ENCODE measurements at places on chromosomes 3 and 15.

DNA sequence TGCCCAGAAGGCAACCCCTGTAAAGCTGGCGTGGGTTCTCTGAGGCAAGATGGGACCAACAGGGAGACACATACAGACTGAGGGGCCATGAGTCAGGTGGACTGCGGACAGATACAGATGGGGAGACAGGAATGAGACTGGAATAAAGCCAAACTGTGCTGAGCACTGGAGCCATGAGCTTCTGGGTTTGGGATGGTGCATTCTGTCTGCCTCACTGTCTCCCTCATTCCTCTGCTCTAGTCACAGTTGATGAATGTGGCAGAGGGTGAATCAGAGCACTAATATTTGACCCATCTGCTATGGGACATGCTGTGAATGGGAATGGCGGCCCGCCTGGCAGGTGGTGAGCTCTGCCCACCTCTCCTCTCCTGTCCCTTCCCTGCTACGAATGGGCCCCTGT lies 262.9 kb downstream of the EPHB1 start:
- DNase-seq = no peak

DNA sequence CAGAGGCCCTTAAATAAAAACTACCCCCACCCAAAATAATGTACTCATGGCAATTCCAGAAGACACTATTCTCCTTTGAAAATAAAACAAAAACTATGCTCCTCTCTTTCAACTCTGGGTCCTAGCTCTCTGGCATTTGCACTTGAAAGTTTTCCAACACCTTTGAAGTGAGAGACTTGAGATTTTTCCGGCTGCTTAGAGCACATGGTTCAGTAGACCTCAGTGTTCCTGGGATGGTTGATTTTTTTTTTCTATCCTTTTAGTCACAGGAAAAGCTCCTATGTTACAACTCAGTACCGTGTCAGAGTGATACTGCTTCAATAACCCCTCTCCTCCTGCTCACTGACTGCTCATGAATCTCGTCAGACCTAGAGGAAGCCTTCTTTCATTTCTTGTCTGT lies 118.3 kb upstream of the TUSC7 start:
- DNase-seq = no peak

- DNase-seq = no peak
Measured at GRCh38 chr15:74315626-74316025, 51.8 kb downstream of the CYP11A1 start.

DNA sequence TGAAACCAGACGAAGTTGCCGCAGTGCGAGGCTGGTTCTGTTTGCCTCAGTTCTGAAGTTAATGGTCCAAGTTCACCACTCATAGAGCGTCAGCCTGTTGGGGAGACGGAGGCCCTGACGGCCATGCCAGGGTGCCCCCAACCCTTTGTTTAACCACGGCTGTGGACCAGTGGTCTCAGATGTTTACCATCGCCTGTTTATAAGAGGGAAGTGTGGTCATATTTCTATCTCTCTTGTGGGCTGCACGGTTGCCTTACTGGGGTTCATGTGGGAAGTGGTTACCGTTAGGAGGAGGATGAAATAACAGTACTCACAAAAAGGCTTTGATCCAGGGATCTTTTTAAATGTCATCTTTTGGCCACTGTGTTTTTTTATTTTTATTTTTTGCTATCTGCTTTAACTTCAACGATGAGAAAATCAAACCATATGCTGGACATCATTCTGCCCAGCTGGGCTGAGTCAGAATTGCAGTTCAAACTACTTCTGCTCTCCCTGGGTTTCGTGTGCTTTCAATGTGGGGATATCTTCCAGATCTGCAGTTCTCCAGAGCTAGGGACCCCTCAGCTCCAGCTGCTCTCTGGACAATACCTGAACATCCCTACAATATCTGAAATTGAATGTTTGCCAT lies 17.8 kb downstream of the SMAD3 start:
- DNase-seq = no peak

- no peak for DNase-seq
Measured at GRCh38 chr3:144433006-144433405, 461.4 kb downstream of the DIPK2A start.

DNA sequence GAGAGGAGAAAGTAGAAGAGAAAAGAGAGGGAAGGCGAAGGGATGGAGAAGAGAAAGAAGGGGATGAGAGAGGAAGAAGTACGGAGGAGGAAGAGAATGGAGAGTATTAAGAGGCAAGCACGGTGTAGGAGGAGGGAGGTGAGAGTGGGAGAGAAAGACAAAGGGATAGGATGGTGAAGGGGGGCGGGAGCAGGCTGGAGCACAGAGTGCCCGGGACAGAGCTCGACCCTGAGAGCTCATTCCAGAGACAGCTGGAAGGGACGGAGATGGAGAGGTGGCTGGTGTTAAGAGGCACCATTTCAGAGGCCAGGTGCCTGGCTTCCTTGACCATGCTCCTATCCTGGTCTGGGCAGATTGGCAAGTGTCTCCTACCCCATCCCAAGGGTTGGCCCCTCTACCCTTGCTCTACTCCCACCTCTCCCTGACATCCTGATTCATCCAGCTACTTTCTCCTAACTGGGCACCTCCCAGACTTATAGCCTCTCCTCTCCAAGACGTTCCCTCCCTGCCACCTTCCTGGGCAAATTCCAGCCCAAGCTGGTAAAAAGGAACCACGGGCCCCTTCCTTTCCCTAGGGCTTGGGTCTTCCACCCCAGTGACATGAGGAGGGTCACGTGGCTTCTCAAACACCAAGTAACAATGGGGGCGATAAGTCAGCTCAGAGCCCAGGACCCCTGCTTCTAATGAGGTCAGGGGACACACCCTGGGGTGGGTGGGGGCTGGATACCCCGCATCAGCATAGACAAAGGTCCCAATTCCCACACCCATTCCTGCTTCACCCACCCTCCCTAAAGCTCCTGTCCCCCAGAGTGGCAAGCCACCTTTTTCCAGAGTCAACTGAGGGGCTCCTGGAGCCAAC lies 1.1 kb downstream of the CLCN2 start:
- DNase-seq = no peak

GRCh38 chr3:69838696-69839515 lies 99.6 kb downstream of the MITF start:
- no peak for DNase-seq

DNA sequence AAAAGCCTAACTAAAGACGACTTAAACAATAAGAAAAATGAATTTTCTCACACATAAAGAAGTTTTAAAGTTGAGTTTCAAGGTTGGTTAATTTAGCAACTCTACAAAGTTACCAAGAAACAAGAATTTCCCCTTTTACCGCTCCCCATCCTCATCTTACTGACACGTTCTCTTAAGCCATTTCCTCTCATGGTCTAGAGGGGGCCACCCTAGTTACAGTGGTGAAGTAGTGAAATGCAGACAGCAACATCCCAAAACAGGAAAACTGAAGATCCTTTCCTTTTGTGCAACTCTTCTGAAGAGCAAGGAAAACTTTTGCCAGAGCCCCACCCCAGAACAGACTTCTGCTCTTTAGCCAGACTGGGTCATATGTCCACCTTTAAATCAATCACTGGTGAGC lies 17.3 kb upstream of the SOX14 start:
- no peak for DNase-seq

GRCh38 chr3:125076464-125076863 lies 20.7 kb upstream of the HEG1 start:
- no peak for DNase-seq

DNA sequence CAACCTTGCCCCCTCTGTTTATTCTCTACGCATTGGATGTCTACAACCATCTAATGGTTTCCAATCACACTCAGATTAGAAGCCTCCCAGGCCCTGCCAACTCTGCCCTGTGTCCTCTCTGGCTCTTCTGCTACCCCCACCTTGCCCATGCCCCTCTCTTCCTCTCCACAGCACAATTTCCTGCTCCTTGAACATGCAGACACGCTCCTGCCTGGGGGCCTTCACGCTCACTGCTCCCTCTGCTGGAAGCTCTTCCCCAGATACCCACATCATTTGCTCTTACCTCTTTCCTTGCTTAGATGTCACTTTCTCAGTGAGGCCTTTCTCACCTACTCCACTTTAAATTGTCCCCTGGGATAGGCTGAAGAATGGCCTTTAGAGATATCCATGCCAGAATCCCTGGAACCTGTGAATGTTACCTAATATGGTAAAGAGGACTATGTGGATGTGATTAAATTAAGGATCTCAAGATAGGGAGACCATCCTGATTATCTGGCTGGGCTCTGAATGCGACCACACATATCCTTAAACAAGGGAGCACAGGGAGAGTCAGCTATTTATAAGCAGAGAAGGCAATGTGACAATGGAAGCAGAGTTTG lies 9.9 kb downstream of the KY start:
- no peak for DNase-seq

DNA sequence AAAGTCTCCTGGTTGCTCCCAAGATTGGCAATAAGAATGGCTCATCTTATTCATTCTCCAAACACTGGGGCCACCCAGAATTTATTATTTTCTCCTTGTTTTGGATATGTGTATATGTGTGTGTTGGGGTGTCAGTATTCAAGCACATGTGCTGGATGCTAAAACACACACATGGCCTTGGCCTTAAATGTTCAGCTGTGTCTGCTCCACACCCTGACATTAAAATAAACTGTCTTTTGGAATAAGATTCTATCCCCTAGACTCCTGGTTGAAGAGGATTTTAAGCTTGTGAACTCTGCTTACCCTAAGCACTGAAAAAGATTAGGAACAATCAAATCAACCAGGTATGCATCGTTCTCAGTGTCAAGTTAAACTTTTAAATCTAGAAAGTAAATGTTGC lies 382.9 kb upstream of the MCTP2 start:
- DNase-seq = no peak

DNA sequence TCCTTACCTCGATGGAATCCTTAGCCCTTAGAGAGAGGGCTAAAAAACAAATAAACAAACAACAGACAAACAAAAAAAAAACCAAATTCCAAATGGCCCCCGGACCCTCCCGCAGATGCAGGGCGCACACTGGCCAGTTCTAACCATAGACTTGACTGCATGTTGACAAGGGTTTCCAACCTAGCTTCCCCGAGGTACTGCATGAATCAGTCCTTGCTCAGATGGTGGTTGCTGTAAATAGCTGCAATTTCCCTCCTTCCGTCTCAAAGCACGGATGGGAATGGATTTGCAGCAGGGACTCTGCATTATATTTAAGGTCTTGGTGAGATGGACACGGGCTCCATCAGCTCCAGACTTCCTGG lies 162.8 kb downstream of the CD47 start:
- DNase-seq = no peak

GRCh38 chr15:57036352-57036751 lies 117.9 kb downstream of the TCF12 start:
- no peak for DNase-seq

DNA sequence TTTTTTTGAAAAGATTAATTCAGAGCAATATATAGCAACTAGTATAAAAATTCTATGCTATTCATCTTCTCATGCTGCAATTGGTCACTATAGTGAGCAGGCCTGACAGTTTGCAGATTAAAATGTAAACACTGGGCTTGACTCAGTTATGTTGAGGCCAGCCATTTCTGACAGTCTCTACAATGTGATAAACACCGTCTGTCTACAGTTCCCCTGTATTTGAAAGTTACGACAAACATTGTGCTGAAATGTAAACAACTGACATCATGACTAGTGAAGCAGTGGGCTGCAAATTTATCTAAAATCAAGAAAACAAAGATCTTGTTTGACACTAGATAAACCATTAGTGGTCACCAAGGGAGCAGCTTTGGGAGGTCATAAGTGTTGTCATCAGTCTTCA lies 197.4 kb downstream of the ISL2 start:
- DNase-seq = no peak

GRCh38 chr3:9613056-9613748 lies 36.1 kb upstream of the MTMR14 start:
- no peak for DNase-seq

DNA sequence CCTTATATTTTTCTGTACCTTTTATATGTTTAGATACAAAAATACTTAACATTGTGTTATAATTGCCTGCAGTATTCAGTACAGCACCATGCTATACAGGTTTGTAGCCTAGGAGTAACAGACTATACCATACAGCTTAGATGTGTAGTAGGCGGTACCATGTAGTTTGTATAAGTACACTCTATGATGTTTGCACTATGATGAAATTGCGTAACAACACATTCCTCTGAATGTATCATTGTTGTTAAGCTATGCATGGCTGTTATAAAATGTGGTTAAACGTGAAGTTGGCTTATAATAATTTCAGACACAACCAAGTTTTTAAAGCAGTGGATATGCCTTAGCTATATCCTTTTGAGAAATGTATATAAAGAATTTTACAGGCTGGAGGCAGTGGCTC lies 328.3 kb downstream of the PLCL2 start:
- no peak for DNase-seq

DNA sequence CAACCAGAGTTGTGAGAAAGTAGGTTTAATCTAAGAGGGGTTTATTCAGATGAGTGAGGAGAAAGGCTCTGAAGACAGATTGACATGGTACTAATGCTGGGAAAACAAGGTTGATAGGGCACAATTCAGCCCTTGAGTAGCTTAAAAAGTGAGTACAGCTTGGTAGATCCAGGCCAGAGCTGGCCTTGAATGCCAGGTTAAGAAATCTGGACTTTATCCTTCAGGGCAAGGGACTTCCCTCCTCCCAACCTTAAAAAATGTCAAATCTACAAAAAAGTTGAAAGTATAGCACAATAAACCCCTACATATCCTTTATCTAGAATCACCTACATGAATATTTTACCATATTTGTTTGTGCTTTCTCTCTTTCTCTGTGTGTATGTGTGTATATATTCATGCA lies 7.9 kb downstream of the TM4SF18 start:
- no peak for DNase-seq

GRCh38 chr15:68382286-68383007 lies 49.5 kb downstream of the ITGA11 start:
- DNase-seq = no peak

DNA sequence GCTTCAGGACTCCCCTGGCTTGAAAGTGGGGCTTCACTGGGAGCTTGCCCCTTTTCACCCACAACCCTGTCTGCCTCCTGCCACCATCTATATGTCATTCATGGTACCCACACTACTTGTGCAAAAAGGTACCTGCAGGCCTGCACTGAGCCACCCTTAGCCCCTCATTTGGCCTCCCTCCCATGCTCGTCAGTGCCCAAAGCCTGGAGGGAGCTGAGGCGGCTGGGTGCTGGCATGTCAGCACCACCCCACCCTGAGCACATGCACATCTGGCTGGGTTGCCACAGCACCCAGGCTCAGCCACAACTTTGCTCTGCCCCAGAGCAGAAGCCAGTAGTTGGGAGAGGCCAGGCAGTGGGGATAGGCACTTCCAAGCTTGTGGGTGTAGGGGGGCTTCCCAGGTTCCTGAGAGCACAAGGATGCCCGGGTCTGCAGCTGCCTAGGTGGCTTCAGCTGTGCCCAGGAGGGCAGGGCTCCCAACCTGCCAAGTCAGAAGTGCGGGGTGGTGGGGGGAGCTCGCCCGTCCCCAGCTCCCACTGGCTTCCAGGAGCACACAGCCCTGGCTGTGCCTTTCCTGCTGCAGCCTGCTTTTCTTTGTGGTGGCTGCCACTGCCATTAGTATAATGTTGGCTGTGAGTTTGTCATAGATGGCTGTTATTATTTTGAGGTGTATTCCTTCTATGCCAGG lies 1054.6 kb upstream of the EPHA6 start:
- DNase-seq = no peak

GRCh38 chr15:77035999-77036471 lies 34.9 kb downstream of the TSPAN3 start:
- DNase-seq = no peak

- no peak for DNase-seq
Measured at GRCh38 chr3:63387568-63387967, 109.5 kb downstream of the SYNPR start.

Measured in amniotic stem cell (primary cell).